ENCODE measurements at places on chromosomes 7 and 10. TPM values are rescaled to one million over a fixed set of nuclear protein-coding genes. Genes with fewer than 3 reads are reported as not detected.

DNA sequence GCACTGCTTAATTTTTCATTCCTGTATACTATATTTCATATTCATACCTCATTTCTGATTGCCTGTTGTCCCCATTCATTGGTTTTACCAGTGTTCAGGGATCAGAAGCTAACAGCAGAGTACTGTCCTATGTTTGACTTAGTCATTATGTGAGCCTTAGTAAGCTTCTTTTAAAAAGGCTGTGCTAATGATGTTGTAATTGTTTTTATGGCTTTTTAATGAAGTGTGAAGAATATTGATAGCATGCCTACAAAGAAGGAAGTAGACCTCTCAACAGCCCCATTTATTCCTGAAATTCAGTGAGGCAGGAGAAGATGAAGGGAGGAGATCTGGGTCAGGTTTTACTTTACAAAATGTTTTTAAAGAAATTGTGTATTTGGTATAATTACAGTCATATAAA is 61.7 kb downstream of the AGK start:
- DNase-seq, result no peak

- no peak for DNase-seq
Measured at GRCh38 chr10:97923057-97923456, 73.4 kb downstream of the GOLGA7B start.

Gene CPN1
- not detected for polyA plus RNA-seq

Gene MALRD1
- polyA plus RNA-seq, result 0.57 TPM

DNA sequence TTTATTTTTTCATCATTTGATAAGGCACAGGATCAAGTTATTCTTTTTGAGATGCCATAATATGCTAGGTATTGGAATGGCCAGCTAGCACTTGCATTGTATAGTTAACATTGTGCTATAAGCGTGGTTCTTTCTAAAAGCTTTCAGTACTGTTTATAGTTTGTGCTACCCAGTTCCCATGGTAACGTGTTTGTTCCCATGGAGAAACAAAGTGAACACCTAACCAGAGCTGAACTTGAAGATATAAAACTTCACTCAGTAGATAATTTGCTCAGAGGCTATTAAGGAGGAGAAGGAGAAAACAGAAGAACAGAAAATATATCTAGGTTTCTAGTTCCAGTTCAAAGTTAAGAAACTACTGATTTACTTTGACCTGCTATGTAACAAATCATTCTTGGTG is 23.6 kb upstream of the ITGB8 start:
- DNase-seq, result no peak

GRCh38 chr10:77505431-77506334 is 131.9 kb downstream of the KCNMA1 start:
- no peak for DNase-seq

DNA sequence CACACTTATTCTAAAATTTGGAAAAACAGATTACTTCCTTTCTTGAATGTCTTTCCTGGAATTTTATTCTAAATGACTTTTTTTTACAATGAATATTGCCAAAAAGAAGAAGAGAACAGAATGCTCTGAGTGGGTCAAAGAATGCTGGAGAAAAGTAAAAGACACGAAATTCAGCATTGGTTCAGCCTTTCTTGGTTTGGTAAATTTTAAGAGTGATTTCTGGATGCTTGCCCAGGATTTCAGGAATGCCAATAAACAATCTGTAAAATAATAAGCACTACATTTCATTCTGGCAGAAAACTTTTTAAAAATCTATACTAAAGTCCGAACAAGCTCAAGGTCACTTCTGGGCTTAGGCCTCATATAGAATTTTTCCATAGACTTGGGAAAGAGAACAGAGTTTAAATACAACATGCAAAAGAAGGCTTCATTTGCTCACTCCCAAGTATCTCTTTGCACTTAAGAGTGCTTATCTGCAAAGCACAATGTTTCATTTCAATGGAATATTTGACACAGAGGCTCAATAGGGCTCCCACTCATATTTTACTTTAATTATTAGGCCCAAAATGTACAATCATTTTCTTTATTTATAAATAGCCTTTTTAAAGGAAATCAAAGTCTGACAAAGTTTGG is 359.5 kb upstream of the ANKRD30A start:
- DNase-seq, result no peak

- no peak for DNase-seq
Measured at GRCh38 chr10:8301831-8302230, 247.3 kb downstream of the GATA3 start.

Gene CYP2C9
- not detected for polyA plus RNA-seq

GRCh38 chr7:15559416-15559928 is 2.3 kb downstream of the AGMO start:
- no peak for DNase-seq

GRCh38 chr10:124116771-124117510 is 23.5 kb upstream of the CHST15 start:
- DNase-seq, result no peak

- no peak for DNase-seq
Measured at GRCh38 chr7:15845461-15845860, 159.0 kb upstream of the MEOX2 start.

DNA sequence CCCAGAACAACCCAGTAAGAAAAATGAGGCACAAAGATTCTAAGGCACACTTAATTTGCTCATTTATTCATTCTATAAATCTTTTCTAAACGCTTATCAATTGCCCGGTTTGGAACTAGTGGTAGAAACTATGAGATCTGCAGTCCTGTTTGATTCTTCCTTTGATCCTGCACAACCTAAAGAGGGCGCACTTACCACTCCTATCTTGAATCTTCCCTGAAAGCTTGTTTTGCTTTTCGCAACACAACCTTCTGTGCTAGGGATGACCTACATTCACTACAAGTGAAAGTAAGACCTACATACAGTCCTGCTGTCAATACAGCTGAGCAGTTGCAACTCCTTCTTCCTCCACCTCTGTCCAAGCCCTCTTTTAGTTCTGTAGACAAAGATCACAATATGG is 12.6 kb upstream of the ARL4A start:
- DNase-seq, result no peak

Gene TMEM184A
- polyA plus RNA-seq, result 0.78 TPM

GRCh38 chr7:81296726-81297125 is 377.9 kb upstream of the SEMA3C start:
- DNase-seq, result no peak

Gene RNF133
- not detected for polyA plus RNA-seq

- DNase-seq, result no peak
Measured at GRCh38 chr7:135428879-135429278, 81.0 kb downstream of the CNOT4 start.

Gene SPDYE2
- 7.4 TPM for polyA plus RNA-seq

GRCh38 chr7:142697270-142697669 is 52.0 kb upstream of the PRSS1 start:
- no peak for DNase-seq

DNA sequence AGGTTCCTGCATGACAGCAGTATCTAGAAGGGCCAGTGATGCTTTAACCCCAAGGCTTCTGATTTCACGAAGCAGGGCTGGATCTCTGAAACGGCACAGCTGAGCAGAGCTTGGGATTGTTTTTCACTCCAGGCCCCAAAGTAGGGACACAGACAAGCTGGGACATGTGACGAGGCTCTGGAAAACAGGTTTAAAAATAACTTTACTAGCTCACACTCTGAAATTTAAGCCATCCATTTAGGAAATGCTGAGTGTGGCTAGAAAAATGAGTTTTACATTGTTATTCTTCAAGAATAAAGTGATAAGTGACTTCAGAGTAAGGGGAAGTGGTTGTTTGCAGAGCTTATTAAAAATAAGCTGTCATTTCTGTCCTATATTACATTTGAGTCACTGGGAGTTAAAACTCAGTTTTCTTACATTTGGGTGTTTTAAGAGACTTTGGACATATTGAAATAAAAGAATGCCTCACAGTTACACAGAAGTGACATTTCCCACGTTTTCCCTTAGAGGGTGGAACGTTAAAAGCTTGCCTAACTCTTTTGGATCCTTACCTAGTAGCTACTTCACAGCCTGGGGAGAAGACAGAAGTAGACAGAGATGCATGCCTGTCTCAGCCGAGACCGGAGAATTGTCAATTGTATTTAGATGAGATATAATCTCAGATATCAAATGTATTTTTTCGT is 107.8 kb downstream of the GALNT17 start:
- DNase-seq, result no peak

DNA sequence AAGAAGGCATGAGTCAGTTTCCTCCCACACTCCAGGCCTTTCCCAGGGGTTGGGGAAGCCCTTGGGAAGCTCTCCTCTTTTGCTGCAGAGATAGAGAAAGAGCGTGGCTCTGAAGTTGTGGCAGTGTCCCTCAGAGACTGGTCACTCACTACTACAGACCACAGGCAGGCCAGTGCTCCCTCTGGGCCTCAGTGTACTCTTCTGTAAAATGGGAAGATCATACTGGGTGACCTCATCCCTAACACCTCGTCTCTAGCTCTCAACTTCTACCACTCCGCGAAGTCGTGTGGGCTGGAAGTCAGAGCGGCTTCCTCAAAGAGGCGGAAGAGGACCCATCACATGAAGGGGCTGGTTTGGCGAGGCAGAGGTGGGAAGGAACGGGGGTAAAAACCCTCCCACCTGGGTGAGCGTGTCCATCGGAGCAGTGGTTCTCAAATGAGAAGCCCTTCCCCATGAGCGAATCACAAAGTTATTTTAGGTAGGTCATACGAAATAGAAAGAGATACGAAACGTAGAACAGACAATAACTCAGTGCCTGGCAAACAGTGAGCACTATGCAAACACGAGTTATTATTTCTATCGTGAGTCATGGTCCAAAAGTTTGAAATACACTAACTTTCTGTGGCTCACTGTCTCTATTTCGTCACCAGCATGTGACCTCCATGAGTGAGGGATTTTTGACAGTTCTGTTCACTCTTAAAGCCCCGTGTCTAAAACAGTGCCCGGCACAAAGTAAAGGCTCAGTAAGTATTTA is 32.7 kb downstream of the PRKAG2 start:
- no peak for DNase-seq
